Hematopoietic multipotent progenitor cell (in vitro differentiated cells): ENCODE measurements at places on chromosomes 6 and 20. TPM values are rescaled to one million over a fixed set of nuclear protein-coding genes. Genes with fewer than 3 reads are reported as not detected.

CCN2 gene
- total RNA-seq, result 0.54 TPM

AHI1 gene
- 7.5 TPM for total RNA-seq

FGD2 gene
- 3.0 TPM for total RNA-seq

GRCh38 chr20:15900443-15900842 lies 672.8 kb downstream of the KIF16B start:
- no peak for DNase-seq
